ENCODE measurements at places on chromosomes 1 and 21. TPM values are rescaled to one million over a fixed set of nuclear protein-coding genes. Genes with fewer than 3 reads are reported as not detected.

DHDDS gene
- 49.3 TPM for total RNA-seq

MEAF6 gene
- total RNA-seq, result 74.2 TPM

CD160 gene
- total RNA-seq, result not detected

PPIAL4G gene
- total RNA-seq, result not detected

MSH4 gene
- 0.10 TPM for total RNA-seq

FCGR3A gene
- total RNA-seq, result not detected

OLFML2B gene
- under 0.01 TPM for total RNA-seq

GUCA2A gene
- total RNA-seq, result not detected

CALML6 gene
- under 0.01 TPM for total RNA-seq

CNTN2 gene
- not detected for total RNA-seq

LCE1E gene
- total RNA-seq, result not detected

GBP6 gene
- total RNA-seq, result not detected

S100A8 gene
- not detected for total RNA-seq

PM20D1 gene
- not detected for total RNA-seq

RIMS3 gene
- under 0.01 TPM for total RNA-seq

CD52 gene
- not detected for total RNA-seq

GNG4 gene
- total RNA-seq, result not detected

COL6A2 gene
- 9.5 TPM for total RNA-seq

KCNK1 gene
- total RNA-seq, result not detected

SLC25A34 gene
- 1.1 TPM for total RNA-seq

RHD gene
- not detected for total RNA-seq

MPL gene
- 0.10 TPM for total RNA-seq

RXFP4 gene
- total RNA-seq, result not detected

ACOT7 gene
- total RNA-seq, result 21.2 TPM

RNU1-4 gene
- under 0.01 TPM for total RNA-seq

COL8A2 gene
- 2.4 TPM for total RNA-seq

NPR1 gene
- 11.7 TPM for total RNA-seq

NECTIN4 gene
- total RNA-seq, result 0.65 TPM

TRAPPC10 gene
- total RNA-seq, result 30.8 TPM

MXRA8 gene
- total RNA-seq, result 1.6 TPM

SCNM1 gene
- total RNA-seq, result 33.4 TPM

MRPL9 gene
- 105 TPM for total RNA-seq

CLDN19 gene
- not detected for total RNA-seq

ILF2 gene
- total RNA-seq, result 299 TPM

PTPRF gene
- total RNA-seq, result 173 TPM

LRRC53 gene
- total RNA-seq, result not detected

KMO gene
- not detected for total RNA-seq

C1QB gene
- total RNA-seq, result not detected

GNPAT gene
- total RNA-seq, result 60.3 TPM

OLIG2 gene
- total RNA-seq, result not detected

HECTD3 gene
- total RNA-seq, result 45.7 TPM

XCL1 gene
- not detected for total RNA-seq

UQCRHL gene
- 1.6 TPM for total RNA-seq

TFF1 gene
- not detected for total RNA-seq

LRRC39 gene
- 0.29 TPM for total RNA-seq

KHDRBS1 gene
- 72.8 TPM for total RNA-seq

NVL gene
- 18.9 TPM for total RNA-seq

SHISAL2A gene
- not detected for total RNA-seq

GPR89B gene
- 7.8 TPM for total RNA-seq

GRIK3 gene
- not detected for total RNA-seq

CTSE gene
- total RNA-seq, result under 0.01 TPM

OR2T35 gene
- not detected for total RNA-seq

RGS8 gene
- total RNA-seq, result not detected

TMEM50A gene
- 134 TPM for total RNA-seq

RCSD1 gene
- 0.96 TPM for total RNA-seq

LDLRAP1 gene
- total RNA-seq, result 23.8 TPM

ACOT11 gene
- total RNA-seq, result 3.6 TPM

VASH2 gene
- under 0.01 TPM for total RNA-seq

CLIC6 gene
- total RNA-seq, result not detected

POLR3GL gene
- 8.1 TPM for total RNA-seq

Data from vein endothelial cell (primary cell).